ENCODE measurements at places on chromosomes 4 and X. TPM values are rescaled to one million over a fixed set of nuclear protein-coding genes. Genes with fewer than 3 reads are reported as not detected.

Gene ZBED1
- total RNA-seq, result 33.0 TPM

Gene USP51
- total RNA-seq, result 4.5 TPM

Gene HTN3
- total RNA-seq, result not detected

GRCh38 chr4:2843263-2843940 is at the start of gene ADD1:
Gene ADD1, plus strand, starts transcription at chr4:2843844. Its CDS starts 32,072 bp downstream, at chr4:2875916.
- peak; percentile 98 for DNase-seq

DNA sequence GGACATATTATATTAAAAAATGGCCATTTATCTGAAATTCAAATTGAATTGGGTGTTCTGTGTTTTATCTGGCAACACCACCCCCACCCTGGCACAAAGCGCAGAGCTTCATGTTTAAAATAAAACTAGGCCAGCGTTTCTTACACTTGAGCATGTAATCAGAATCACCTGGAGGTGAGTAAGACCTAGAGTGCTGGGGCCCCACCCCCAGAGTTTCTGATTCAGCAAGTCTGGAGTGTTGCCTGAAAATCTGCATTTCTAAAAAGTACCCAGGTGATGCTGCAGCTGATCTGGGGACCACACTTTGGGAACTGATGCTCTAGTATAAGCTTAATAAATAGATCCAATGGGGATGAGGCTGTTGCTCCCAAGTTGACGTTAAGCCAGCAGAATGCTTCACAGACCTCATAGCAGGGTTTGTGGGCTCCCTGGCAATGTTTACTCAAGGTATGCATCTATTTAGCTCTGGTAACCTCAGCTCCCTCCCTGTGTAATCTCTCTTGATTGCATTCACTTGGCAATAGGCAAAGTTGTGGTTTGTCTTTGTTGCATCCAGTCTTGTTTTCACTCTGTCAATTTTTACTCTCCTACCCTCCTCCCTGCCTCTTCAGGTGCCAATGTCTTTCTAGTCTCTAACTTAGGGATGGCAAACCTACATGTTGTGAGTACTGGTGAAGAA is 99.8 kb upstream of the TEX13D start:
- DNase-seq, result no peak

GRCh38 chr4:71415491-71415890 is 76.7 kb downstream of the SLC4A4 start:
- DNase-seq, result no peak

Measured in frontal cortex (tissue), 4 donors.